ENCODE measurements at places on chromosomes 4 and X. TPM values are rescaled to one million over a fixed set of nuclear protein-coding genes. Genes with fewer than 3 reads are reported as not detected.

ATP8A1 gene
- total RNA-seq, result 104 TPM

GAB1 gene
- total RNA-seq, result 101 TPM

FREM3 gene
- total RNA-seq, result not detected

SLC4A4 gene
- total RNA-seq, result 56.2 TPM

JADE3 gene
- total RNA-seq, result 7.6 TPM

ATOH1 gene
- not detected for total RNA-seq

DKK2 gene
- not detected for total RNA-seq

UGT2B10 gene
- not detected for total RNA-seq

TMSB15A gene
- total RNA-seq, result 3.9 TPM

GAGE13 gene
- total RNA-seq, result not detected

SYN1 gene
- 1.5 TPM for total RNA-seq

ATRX gene
- total RNA-seq, result 84.3 TPM

CCDC110 gene
- 9.4 TPM for total RNA-seq

ANAPC4 gene
- 9.0 TPM for total RNA-seq

SPANXA1 gene
- total RNA-seq, result not detected

SUPT20HL2 gene
- total RNA-seq, result not detected
